ENCODE measurements at places on chromosomes 2 and 18. TPM values are rescaled to one million over a fixed set of nuclear protein-coding genes. Genes with fewer than 3 reads are reported as not detected.

DNA sequence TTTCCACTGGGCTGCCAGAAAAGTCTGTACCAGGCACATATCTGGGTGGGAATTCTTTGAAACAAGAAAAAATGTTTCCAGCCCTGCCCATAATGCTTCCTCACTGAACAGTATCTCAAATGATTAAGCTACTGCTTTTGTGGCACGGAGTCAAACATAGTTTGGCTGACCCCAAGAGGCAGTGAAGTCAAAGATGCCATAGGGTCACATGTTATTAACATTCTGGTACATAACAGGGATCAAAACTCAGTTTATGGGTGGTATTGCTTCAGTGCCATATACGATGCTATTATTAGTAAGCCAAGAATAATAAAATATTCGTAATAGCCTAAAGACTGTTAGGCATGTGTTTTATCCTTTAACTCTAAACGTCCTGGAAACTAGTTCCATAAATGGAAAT, 112.4 kb downstream of the FEZ2 start:
- DNase-seq, result no peak

DNA sequence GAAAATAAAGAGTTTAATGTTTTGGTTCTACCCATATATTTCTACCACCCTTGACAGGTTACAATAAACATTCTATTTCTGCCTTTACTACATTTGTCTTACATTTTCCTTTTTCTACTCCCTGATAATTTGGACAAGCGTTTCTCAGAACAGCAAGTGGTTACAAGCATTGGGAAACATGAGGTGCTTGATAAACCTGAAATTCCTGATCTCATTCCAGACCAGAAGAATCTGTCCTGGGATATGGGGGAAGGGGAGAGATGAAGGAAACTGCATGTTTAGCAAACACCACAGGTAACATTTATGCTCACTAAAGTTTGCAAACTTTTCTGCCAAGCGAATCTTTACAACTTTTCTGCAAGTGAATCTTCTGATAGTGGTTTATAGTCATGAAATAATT, 28.3 kb upstream of the DSC1 start:
- DNase-seq, result no peak

GRCh38 chr2:106363791-106364190, 104.4 kb downstream of the RGPD3 start:
- no peak for DNase-seq

GRCh38 chr2:24203029-24203786, 28.4 kb downstream of the FAM228A start:
- DNase-seq, result no peak

DNA sequence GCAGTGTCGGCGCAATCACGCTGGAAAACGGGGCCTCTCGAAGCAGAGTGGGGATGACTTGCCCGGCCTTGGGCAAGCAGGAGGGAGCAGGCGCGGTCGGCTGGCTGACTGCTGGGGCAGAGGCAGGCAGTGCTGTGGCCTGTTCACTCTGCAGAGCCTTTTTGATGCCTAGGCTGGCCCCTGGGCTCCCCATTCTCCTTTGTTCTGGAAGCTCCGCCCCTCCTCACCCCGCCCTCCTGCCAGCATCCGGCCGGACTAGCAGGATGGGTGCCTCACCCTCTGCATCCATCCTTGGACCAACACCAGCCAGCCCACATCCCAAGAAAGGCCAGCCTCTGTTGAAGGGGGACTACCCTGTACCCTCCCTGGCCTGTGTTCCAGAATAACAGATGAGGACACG, at the start of gene ASPRV1:
ASPRV1 (minus strand) TSS at position 136 of the 400 bp plus-strand sequence. CDS start 195 bp downstream, outside the sequence.
- no peak for DNase-seq

DNA sequence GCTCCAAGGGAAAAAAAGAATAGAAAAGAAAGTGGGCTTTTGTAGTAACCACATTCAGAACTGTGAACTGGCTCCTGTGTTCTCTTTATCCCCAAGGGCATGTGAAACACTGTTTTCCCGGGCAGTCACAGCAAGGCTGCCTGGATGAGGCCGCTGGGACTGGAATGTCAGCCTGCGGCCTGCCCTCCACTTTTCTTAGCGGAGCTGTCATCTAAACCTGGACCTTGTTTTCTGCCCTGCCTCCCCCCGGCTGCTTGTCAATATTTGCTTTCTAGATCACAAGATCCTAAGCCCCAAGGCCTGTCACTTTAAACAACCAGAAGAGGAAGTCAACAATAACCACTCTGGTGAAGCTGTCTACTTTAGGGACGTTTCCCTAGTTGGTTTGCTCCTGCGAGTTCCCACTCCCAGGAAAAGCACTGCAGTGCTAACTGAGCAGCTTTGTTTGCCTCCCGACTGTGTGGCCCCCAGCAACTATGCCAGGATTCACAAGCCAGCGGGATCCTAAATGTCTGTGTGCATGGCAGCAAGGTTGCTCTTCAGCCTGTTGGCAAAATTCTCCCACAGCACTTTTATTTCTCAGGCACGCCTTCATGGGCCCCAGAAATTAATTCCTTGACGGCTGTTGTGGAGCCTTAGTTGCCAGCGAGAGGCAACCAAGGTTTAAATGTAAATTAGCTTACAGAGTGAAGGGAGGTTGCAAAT, 30.6 kb downstream of the SOWAHC start:
- no peak for DNase-seq

CPSF3 gene
- total RNA-seq, result 7.2 TPM

CCT7 gene
- total RNA-seq, result 192 TPM

GRCh38 chr2:228847684-228848083, 423.4 kb downstream of the PID1 start:
- no peak for DNase-seq

RMC1 gene
- total RNA-seq, result 56.4 TPM

- no peak for DNase-seq
Observed at GRCh38 chr2:166560022-166560421, 66.0 kb upstream of the SCN7A start.

GRCh38 chr2:220583725-220584124, 956.3 kb downstream of the SLC4A3 start:
- DNase-seq, result no peak

DNA sequence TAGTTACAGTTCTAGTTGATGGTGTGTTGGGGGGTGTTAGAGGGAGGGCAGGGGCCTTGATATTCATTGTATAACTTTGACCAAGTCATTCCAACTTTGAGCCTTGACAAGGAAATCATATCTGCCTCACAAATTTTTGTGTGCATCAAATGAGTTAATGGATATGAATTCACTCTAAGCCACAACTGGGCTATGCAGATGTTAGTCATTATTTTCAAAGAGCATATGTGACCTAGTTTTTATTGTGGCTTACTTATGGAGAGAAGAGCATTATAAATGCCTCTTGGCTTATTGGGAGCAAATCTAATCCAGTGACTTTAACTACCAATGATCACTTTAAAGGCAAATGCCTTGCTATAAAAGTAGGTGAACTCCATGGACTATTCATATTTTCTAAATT, 250.2 kb downstream of the LPIN1 start:
- DNase-seq, result no peak

ZNF892 gene
- total RNA-seq, result 0.88 TPM

DNA sequence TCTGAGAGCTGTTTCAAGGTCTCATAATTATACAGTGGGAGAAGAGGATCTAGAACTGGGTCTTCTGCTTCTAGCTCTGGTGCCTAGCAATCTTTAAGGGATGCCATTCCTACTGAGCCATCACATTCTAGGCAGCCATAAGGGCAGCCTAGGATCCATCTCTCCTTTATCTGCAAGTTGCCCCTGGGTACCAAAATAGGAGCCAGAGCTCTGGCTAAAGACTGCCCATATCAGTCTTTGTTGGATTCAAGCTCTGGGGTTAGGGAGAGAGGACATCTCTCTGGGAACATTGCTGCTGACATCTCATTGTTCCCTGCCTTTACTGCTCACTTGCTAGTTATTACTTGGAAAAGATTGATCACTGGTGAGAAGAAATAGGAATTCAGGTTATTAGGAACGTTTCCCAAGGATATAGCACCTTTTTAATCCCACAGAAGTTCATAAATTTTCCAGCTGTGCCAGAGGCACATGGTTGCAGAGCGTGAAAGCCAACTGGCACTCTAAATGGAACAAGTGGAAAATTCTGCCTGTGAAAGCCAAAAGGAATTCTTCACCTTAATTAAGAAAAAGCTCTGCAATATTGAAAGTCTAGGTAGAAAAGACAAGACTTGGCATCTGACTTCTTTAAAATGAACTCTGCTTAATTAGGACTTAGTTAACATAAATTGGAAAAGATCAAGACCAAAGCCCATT, 102.2 kb downstream of the CDC42EP3 start:
- DNase-seq, result no peak

DNA sequence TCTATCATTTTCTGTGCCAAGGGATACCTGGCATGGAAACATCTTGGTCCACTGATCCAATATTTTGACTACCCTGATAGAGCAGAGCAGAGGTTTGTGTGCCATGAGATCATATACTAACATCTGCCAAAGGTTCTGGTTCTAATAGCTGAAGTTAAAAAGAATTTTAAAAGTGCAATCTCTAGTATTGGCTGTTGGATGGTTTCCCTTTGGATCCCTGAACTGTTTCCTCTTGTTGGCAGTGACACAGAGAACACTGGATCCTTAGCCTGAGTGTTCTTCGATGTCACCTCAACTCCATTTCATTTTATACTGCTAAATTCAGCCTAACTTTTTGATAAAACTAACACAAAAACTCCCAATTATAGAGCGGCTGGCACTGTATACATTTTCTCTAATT, 169.3 kb upstream of the FBXO11 start:
- DNase-seq, result no peak

CERKL gene
- total RNA-seq, result not detected

TDRD15 gene
- total RNA-seq, result not detected

GRCh38 chr2:46720592-46721185, 194.9 kb downstream of the MCFD2 start:
- no peak for DNase-seq

- DNase-seq, result no peak
Observed at GRCh38 chr2:205347899-205348298, 334.4 kb upstream of the NRP2 start.

GRCh38 chr2:95700519-95700918, 108.7 kb downstream of the TRIM43 start:
- no peak for DNase-seq

- peak; percentile 75 for DNase-seq
Observed at GRCh38 chr2:218406949-218407618, 7.4 kb downstream of the CTDSP1 start.

DNA sequence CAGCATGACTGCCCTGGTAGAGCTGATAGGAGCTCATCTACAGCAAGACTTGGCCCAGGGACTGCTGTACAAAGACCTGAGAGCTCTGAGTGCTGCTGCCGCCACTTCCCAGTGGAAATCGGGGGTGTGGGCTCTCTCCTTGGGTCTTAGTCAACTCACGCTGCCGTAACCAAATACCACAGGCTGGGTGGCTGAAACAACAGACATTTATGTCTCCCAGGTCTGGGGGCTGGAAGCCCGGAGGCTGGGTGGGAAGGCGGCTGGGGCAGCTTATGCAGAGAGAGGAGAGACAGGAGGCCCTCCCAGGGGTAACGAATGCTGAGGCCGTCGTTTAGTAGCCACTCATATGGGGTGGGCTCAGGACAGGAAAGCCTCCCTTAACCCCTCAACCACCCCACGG, 15.4 kb upstream of the MAL start:
- no peak for DNase-seq

GRCh38 chr2:153057743-153058142, 339.3 kb downstream of the ARL6IP6 start:
- no peak for DNase-seq

GRCh38 chr18:70387027-70387426, 98.2 kb downstream of the SOCS6 start:
- DNase-seq, result no peak

GRCh38 chr2:52335727-52336126, 1303.8 kb upstream of the NRXN1 start:
- no peak for DNase-seq

- no peak for DNase-seq
Observed at GRCh38 chr2:142069251-142069888, 61.4 kb downstream of the LRP1B start.

TTN gene
- total RNA-seq, result 1.8 TPM

ADGRF3 gene
- not detected for total RNA-seq

CCL20 gene
- total RNA-seq, result not detected

- DNase-seq, result no peak
Observed at GRCh38 chr18:11004951-11005350, 144.4 kb downstream of the PIEZO2 start.

PLCD4 gene
- total RNA-seq, result not detected

GRCh38 chr2:113181258-113182051, 7.7 kb downstream of the PSD4 start:
- no peak for DNase-seq

- no peak for DNase-seq
Observed at GRCh38 chr2:133498662-133499585, 69.3 kb downstream of the NCKAP5 start.

CCDC121 gene
- 12.3 TPM for total RNA-seq

- no peak for DNase-seq
Observed at GRCh38 chr18:78693429-78693828, 286.2 kb upstream of the SALL3 start.

GYPC gene
- 35.1 TPM for total RNA-seq

SMAD4 gene
- total RNA-seq, result 115 TPM

DNA sequence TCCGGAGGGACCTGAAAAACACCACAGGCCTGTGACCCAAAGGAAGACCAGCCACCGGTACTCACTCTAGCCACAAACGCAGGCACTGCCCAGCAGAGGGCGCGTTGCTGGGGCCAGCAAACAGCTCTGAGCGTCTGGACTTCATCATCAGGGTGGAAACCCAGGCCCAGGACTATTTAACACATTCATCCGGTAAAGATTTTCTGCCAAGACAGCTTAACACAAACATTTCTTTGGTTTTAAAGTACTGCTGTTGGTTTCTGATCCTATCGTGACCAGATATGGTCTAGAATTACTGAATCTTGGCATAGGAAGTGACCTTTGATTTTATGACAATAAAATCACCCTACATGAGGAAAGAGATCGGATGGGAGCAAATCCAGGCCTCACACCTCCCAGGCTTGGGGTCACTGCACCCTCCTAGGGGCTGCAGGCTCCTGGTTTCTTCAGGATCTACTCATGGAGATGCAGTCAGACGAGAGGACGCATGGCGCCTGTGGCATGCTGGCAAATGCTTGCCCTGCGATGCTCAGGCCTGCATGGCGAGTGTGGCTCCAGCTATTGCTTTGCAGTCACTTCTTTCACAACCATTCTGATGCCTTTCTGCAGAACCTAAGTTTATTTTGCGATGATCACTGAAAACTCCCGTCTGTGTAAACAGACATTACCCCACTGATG, 130.4 kb downstream of the COL4A4 start:
- DNase-seq, result no peak

GRCh38 chr18:68735483-68736343, 20.8 kb upstream of the TMX3 start:
- no peak for DNase-seq

STARD6 gene
- total RNA-seq, result not detected

DNA sequence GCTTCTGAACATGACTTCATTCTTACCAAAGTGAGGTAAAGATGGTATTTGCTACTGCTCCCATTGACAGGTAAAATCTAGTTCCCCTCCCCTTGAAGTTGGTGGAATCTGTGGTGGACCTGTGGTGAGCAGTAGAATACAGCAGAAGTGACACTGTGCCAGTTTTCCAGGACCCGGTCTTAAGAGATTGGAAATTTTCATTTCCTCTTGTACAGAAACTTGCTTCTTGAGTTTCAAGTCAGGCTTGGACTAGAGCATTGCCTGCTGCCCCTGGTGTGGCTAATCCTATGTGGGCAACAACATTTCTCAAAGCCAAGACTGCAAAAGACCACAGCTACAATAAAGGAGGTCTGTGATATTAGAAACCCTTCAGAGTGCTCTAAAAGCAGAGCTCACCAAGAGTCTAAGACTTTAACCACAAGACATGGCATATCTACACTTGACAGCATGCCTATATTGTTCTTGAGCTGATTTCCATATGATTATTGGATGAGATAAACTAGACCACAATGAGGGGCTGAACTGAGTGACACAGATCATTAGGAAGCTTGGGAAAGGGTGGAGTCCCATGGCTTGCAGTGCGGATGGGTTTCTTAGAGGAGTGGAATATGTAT, 458.1 kb downstream of the BCL11A start:
- no peak for DNase-seq

Measured in uterus (tissue), 4 donors.